AG04450 (cell line): ENCODE measurements at places on chromosomes 2 and 18.

DNA sequence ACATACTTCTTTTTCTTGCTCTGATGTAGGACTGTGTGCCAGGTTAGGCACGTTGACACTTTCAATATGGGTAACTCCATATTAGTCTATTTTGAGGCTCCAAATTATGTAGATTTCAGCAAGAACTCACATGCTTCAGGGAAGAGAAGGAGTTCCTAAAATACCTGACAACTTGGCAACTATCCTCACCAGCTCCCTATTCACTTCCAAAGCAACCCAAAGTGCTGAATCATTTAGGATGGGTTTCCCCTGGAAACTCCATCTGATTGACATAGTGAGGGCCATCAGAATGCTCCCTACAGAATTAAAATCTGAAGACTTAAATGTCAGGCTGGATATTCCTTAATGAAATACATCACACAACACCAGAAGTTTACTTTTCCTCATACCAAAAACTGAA is 32.5 kb upstream of the NFU1 start:
- DNase-seq: no peak

GRCh38 chr2:172843902-172844715 is 108.5 kb downstream of the RAPGEF4 start:
- no peak for DNase-seq

- no peak for DNase-seq
Observed at GRCh38 chr18:35241448-35241804, 592 bp downstream of the ZNF397 start.

DNA sequence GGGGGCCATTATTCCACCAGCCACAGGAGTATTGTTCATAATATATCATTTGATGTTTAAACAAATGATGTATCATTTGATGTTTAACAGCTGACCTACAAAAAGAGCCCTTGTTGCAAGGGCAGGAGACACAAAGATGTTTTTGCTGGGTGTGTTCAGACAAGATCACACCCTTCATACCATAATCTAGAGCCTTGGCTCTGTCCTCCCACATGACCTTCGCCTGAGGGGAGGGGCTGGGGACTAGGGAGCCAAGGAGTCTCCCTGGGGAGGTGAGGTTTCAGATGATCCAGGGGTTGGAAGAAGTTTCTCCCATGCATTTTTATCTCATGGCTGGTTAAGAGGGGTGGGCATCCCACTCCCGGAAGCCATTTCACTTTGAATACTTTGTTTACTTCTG is 33.5 kb downstream of the CDC42EP3 start:
- DNase-seq: no peak

GRCh38 chr2:213164263-213164662 is 12.9 kb upstream of the IKZF2 start:
- DNase-seq: no peak

DNA sequence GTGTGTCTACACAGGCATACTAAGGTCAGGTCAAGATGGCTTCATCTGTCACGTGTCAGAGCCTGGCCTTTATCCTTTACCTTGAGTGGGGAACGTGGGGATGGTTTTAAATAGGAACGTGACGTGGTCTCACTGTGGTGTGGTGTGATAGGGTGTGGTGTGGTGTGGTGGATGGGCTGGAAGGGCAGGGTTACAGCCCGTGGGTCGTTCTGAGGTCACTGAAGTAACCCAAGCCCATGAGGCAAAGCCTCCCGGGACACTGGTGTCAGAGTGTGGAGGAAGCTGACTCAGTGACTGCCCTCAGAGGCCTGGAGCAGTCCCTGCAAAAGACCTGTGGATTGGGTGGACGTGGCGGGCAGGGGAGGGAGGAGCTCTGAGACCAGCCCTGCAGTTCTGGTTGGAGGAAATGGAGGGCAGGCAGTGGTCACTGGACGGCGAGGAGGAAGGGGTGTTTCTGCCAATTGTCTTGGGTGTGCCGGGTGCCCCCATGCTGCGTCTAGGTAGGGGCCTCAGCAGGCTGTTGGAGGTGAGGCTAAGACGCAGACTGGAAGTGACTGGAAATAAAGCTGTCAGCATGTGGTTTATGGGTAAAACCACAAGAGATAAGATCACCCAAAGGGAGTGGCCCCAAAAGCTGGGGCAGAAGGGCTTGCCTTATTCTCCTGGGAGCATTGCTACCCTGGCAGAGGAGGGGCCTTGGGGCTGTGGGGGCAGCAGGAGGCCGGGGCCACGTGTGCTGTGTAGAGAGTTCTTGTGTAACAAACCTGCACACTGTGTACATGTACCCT is 84.8 kb downstream of the SH3RF3 start:
- DNase-seq: no peak

- DNase-seq: peak; percentile 62
Observed at GRCh38 chr2:220891405-220891804, 680.7 kb downstream of the EPHA4 start.
